ENCODE measurements at places on chromosomes 16 and 17. TPM values are rescaled to one million over a fixed set of nuclear protein-coding genes. Genes with fewer than 3 reads are reported as not detected.

Gene TIMP2
- total RNA-seq = 674 TPM

Gene CDH13
- total RNA-seq = 4.2 TPM

DNA sequence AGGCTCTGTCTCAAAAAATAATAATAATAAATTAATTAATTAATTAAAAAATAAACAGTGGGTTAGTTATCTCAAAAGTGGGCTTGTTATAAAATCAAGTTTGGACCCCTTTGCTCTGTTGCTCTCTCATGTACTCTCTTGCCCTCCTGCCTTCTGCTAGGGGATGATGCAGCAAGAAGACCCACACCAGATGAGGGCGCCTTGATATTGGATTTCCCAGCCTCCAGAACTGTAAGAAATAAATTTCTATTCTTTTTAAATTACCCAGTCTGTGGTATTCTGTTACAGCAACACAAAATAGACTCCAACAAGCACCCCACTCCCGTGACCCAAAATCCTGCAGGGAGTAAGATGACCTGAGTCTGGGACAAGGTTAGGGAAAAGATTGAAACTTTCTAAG, 2.1 kb upstream of the ZNF652 start:
- no peak overlapping the region for H3K27ac ChIP-seq
- H3K4me3 ChIP-seq = no peak overlapping the region
- H3K27me3 ChIP-seq = peaks cover 3% of the 10 kb centered on the region
- peaks cover 26% of the 10 kb centered on the region for H3K4me1 ChIP-seq
- H3K36me3 ChIP-seq = peaks cover 4% of the 10 kb centered on the region

DNA sequence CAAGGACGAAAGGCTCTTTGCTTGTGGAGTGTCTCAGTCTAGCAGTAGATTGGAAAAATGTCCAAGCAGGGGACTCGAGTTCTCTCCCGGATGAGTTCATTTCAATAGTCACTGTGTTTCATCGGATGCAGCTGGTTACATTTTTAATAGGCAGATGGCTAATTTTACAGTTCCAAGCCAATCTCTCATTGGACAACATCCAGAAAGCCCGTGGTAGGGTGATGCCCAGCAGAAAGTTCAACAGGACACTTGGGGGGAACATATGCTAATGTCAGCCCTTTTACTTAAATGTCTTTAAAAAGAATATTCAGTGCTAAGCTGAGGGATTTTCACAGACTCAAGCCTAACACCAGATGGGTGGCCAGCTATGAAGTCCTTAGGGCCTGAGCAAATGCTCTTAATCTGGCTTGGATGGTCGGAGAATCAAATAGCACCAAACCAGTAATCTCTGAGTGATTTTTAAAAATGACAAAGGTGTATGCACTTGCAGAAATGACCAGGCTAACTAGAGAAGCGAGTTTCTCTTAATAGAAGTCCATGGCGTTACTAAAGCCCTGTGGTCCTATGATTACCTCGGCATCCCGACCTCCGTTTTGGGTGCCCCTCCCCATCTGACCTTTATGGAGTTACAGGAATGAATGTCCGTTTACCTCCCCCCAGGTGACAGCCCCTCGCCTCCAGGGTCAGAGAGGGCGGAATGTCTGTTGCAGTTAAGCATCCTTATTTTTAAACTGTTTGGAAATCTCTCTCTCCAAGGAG, 289.2 kb upstream of the SALL1 start:
- H3K27ac ChIP-seq = no peak overlapping the region
- peaks cover 12% of the 10 kb centered on the region for H3K4me1 ChIP-seq
- H3K36me3 ChIP-seq = no peaks in the 10 kb centered on the region
- no peak overlapping the region for H3K4me3 ChIP-seq
- no peak for DNase-seq
- peaks cover 6% of the 10 kb centered on the region for H3K27me3 ChIP-seq

GRCh38 chr16:77571115-77571862, 136.5 kb upstream of the ADAMTS18 start:
- DNase-seq = no peak
- H3K4me3 ChIP-seq = no peak overlapping the region
- H3K27ac ChIP-seq = no peak overlapping the region
- H3K4me1 ChIP-seq = no peaks in the 10 kb centered on the region
- peaks cover 3% of the 10 kb centered on the region for H3K27me3 ChIP-seq

GRCh38 chr16:65101009-65101408, 20.9 kb downstream of the CDH11 start:
- H3K27me3 ChIP-seq = no peaks in the 10 kb centered on the region
- H3K36me3 ChIP-seq = peaks cover 49% of the 10 kb centered on the region
- no peak for DNase-seq

DNA sequence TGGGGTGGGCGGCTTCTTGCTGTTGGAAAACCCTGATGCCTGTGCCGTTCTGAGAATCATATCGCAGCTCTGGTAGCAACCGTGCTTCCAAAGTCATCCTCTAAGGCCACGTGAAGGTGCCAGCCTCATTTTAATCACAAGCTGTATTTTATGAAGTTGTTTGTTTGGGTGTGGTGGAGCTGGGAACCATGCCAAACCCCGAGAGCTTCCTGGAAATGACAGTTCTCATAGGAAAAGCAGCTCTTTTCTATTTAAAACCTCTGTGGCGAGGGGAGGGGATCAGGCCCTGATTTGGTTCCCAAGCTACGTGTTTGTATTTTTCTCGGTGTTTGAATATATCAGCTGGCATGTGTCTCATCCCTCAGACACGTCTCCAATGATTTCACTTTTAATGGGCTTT, 21.7 kb downstream of the KNOP1 start:
- H3K27ac ChIP-seq = peak overlapping the region; percentile 89
- peaks cover 27% of the 10 kb centered on the region for H3K36me3 ChIP-seq
- peak; percentile 87 for DNase-seq
- H3K4me3 ChIP-seq = no peak overlapping the region
- peaks cover 7% of the 10 kb centered on the region for H3K27me3 ChIP-seq

DNA sequence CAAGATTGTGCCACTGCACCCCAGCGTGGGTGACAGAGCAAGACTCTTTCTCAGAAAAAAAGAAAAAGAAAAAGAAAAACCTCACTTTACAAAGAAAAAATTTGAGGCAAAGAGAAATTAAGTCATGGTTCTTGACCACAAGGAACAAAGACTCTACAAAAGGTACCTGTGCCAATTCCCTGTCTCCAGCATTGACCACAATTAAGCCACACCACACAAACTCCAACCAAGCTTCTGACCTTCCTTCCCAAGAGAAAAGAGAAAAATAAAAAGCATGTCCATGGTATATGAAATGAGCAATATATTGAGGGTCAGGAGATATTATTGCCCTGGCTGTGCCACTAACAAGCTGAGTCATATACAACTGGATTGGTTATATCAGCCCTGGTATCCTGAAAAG, 146.3 kb upstream of the NOG start:
- no peaks in the 10 kb centered on the region for H3K36me3 ChIP-seq
- H3K4me1 ChIP-seq = peaks cover 52% of the 10 kb centered on the region
- H3K27ac ChIP-seq = no peak overlapping the region
- H3K27me3 ChIP-seq = no peaks in the 10 kb centered on the region
- DNase-seq = no peak

- peaks cover 28% of the 10 kb centered on the region for H3K36me3 ChIP-seq
- H3K4me1 ChIP-seq = peaks cover 62% of the 10 kb centered on the region
- DNase-seq = no peak
- peaks cover 3% of the 10 kb centered on the region for H3K27me3 ChIP-seq
- no peak overlapping the region for H3K27ac ChIP-seq
These were observed 50.8 kb downstream of the ZFHX3 start for GRCh38 chr16:72997141-72997542.

DNA sequence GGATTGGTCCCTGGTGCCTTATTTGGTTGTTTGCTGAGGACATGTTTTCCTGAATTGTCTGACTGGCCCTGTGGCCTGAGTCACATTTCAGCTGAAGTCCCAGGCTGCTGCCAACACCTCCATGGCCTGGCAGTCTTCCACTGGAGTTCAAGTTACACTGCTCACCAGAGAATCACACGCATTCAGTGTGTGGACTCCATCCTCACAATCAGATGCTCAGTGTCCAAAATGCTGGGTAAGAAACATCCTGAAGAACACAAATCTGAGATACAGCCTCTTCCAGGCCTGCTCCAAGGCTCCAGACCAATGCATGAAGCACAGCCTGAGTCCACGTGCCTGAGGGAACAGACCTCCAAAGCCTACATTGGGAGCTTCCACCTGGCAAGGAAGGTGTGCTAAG, 19.2 kb downstream of the CD300LB start:
- DNase-seq = no peak
- H3K27ac ChIP-seq = no peak overlapping the region
- no peaks in the 10 kb centered on the region for H3K4me1 ChIP-seq
- H3K36me3 ChIP-seq = peaks cover 18% of the 10 kb centered on the region
- H3K4me3 ChIP-seq = no peak overlapping the region
- H3K27me3 ChIP-seq = peaks cover 9% of the 10 kb centered on the region

Gene UMOD
- not detected for total RNA-seq

GRCh38 chr16:86044241-86044671, 145.3 kb downstream of the IRF8 start:
- H3K27ac ChIP-seq = no peak overlapping the region
- peak; percentile 15 for DNase-seq
- peaks cover 56% of the 10 kb centered on the region for H3K27me3 ChIP-seq
- no peaks in the 10 kb centered on the region for H3K36me3 ChIP-seq
- no peaks in the 10 kb centered on the region for H3K4me1 ChIP-seq

GRCh38 chr16:84550096-84550495, 45.6 kb upstream of the MEAK7 start:
- no peaks in the 10 kb centered on the region for H3K36me3 ChIP-seq
- H3K27ac ChIP-seq = no peak overlapping the region
- H3K4me1 ChIP-seq = 0 out of 2 replicates have a peak, but pooled peaks cover 6% of the 10 kb centered on the region
- H3K4me3 ChIP-seq = no peak overlapping the region

- H3K4me3 ChIP-seq = no peak overlapping the region
- H3K27ac ChIP-seq = no peak overlapping the region
- peaks cover 3% of the 10 kb centered on the region for H3K27me3 ChIP-seq
- H3K36me3 ChIP-seq = peaks cover 5% of the 10 kb centered on the region
These were observed 296.6 kb upstream of the MYOCD start for GRCh38 chr17:12369065-12369464.

DNA sequence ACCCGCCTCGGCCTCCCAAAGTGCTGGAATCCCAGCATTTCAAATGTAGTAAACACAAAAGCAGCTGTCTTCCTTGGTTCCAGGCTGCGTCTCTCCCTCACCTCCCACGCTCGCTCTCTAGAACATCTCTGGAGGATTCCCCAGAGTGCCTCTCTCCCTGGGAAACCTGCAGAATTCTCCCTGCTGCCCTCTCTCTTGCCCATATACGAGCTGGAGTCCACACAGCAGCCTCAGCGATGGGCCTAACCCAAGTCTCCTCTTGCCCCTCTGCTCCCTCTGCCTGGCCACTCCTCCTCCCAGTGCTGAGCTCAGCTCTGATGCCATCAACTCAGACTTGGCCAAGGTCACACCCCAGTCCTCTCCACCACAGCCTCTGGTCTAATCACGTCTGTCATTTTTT, 10.6 kb downstream of the GPRC5B start:
- H3K27me3 ChIP-seq = peaks cover 10% of the 10 kb centered on the region
- no peaks in the 10 kb centered on the region for H3K4me1 ChIP-seq
- H3K4me3 ChIP-seq = no peak overlapping the region
- H3K27ac ChIP-seq = no peak overlapping the region
- no peaks in the 10 kb centered on the region for H3K36me3 ChIP-seq

DNA sequence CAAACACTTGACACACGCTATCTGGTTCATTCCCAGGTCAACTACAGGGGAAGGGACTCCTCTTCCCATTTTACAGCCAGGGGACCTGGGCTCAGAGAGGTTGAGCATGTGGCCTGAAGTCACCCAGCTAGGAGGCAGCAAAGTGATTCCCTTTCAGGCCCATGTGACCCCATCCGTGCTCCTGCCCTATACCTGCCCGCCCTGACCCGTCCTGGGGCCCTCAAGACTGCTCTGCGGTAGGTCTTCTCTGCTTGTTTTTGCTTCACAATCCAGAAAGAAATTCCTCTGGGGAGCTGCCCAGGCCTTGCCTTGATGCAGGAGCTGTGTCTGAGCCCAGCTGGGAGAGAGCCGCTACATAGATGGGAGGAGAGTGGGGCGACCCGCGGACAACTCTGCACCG, 161.4 kb downstream of the SDK2 start:
- DNase-seq = no peak
- H3K36me3 ChIP-seq = peaks cover 17% of the 10 kb centered on the region
- no peaks in the 10 kb centered on the region for H3K4me1 ChIP-seq
- H3K27me3 ChIP-seq = peaks cover 1% of the 10 kb centered on the region

DNA sequence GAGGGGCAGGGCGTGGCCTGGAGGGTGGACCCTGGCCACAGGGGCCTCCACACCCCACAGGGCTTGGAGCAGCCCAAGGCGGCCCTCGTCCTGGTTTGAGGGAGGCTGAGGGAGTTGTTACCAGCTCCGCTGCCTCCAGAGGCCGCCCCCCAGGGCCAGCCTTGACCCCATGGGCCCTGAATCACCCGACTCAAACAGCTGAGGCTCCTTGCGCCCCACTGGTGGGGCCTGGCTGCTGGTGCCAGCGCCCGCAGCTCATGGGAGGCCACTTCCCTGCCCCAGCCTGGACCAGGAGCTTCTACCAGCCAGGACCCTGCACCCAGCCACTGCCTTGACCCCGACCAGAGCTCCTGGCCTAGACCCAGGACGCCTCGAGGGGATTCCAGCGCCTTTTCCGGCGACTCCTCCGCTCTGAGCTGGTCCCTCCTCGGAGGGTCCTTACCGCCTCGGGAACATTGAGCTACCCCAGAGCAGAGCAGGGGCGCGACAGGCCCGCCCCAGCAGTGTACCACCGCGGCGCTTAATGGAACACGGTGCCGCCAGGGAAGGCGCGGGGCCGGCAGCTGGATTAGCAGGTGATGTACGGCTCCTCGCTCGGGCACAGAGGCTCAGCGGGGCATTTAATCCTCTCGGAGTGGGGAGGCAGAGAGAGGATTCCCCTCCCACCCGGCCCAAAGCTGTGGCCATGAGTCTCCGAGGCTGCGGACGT, 37.2 kb downstream of the GSE1 start:
- H3K4me1 ChIP-seq = no peaks in the 10 kb centered on the region
- no peak overlapping the region for H3K27ac ChIP-seq
- no peak overlapping the region for H3K4me3 ChIP-seq

Gene RNF222
- not detected for total RNA-seq

Gene SLC25A10
- total RNA-seq = 13.6 TPM

Gene DUXB
- total RNA-seq = not detected

DNA sequence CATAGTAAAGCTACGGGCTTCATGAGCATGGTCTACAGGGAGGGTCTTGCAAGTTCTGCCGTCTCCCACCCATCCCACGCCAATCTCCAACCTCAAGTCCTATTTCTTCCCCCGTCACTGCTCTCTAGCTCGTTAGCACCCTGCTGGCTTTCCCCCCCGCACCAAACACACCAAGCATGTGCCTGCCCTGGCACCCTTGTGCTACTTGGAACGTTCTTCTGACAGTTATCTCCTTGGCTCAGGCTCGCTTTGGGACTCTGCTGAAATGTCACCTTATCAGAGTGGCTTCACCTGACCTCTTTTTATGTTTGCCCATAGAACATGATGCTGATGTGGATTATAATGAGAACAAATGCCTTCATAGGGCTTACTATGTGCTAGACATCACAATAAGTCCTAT, 21.9 kb downstream of the GLYR1 start:
- DNase-seq = no peak
- H3K36me3 ChIP-seq = peaks cover 23% of the 10 kb centered on the region
- no peak overlapping the region for H3K4me3 ChIP-seq
- peaks cover 4% of the 10 kb centered on the region for H3K4me1 ChIP-seq

Gene SLC47A2
- total RNA-seq = not detected

- no peak overlapping the region for H3K27ac ChIP-seq
- peaks cover 4% of the 10 kb centered on the region for H3K27me3 ChIP-seq
- no peaks in the 10 kb centered on the region for H3K36me3 ChIP-seq
These were observed 3.9 kb upstream of the CPNE7 start for GRCh38 chr16:89571636-89572035.
